AG09319 (cell line): ENCODE measurements at places on chromosomes 1 and 21.

- DNase-seq: no peak
These were observed 35.6 kb upstream of the ID3 start for GRCh38 chr1:23594927-23595353.

DNA sequence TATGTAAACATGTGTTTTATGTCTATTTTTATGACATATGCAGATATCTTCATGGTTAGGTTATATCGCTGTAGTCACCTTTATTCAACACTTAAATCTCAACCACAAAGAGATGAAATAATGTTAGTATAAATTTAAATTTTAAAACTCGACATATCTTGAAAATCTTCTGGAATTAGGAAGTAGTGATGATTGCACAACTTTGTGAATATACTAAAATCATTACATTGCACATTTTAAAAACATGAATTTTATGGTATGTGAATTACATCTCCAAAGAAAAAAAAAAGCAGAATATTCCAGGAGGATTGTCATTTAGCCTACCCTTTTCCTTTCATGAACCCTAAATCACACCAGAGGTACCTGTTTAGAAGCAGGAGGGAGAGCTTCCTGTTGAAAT lies 39.4 kb upstream of the CACYBP start:
- no peak for DNase-seq

- no peak for DNase-seq
These were observed 26.9 kb upstream of the BACE2 start for GRCh38 chr21:41141031-41141457.

DNA sequence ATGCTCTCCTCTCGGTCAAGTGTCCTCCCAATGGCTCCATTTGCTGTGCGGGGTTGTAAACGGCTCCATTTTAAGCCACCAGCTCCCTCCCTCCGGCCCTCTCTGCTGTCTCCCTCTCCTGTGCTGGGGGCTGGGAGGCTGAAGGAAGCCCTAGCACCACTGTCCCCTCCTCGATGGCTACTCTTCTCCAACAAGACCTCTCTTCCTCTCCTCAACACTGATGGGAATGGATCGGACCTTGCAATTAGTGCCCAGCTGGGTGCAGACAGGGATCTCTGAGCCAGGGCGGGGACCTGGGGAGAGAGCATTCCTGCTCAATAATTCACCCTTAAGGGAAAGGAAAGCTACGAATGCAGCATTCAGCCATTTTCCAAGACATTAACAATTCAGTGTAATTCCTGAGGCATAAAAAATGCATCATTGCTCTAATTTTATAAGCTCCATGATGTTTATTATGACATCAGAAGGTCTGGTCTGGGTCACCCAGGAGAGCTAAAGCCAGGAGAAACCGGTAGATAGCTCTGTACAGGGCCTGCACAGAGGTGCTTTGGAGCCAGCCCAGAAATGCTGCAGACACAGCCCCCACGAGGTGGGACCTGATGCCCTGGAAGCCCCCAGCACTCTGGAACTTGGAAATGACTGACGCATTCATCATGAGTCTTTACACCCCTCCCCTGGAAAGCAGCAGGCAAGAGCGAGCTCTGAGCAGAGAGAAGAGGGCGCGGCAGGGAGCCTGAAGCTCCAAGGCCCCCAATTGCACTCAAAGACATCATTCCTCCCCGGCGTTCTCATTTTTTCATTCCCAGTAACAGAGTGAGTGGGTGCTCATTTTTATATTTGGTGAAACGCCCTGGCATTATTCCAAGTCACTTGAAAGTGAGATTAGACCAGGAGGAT lies 76.2 kb upstream of the VAMP3 start:
- no peak for DNase-seq

- DNase-seq: no peak
These were observed 199.4 kb downstream of the GABPA start for GRCh38 chr21:25934130-25934529.

DNA sequence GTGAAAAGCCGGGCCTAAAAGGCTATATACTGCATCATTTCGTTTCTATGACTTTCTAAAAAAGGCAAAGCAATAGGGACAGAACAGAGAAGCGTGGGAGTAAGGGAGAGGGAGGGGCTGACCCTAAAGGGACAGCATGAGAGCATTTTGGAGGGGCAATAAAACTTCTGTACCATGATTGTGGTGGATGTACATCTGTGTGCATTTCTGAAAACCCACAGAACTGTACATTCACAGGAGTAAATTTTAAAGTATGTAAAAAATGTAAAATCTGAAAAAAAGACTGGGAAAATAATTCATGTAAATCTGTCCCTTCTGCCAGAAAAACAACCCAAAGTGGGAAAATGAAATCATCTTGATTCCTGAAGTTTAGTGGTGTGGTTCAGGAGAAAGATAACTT lies 235.4 kb downstream of the CENPF start:
- no peak for DNase-seq

- no peak for DNase-seq
These were observed 31.1 kb upstream of the SRP9 start for GRCh38 chr1:225746361-225747179.

DNA sequence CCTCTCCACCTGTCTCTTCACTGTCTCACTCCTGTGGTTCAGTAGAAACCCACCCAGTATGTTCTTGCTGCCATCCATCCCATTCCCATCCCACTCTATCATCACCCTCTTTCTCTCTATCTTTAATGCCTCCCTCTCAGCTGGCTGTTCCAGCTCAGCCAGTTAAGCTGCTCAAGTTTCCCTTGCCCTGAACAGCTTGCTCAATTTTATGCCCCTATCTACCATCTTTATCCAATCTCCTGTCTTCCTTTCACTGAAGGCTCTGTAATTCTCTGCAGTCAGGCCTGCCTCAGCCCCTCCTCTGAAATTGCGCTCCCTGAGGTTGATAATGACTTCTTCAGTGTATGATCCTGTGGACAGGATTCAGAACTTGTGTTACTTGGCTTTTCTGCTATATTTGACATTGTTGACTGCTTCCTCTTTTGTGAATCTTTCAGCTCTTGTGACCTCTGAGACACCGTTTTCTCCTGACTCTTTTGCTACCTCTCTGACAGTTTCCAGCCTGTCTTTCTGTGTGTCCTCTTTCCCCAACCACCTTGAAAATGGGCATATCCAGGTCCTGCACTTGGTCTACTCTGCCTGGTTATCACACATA lies 13.9 kb upstream of the BCAR3 start:
- DNase-seq: no peak

DNA sequence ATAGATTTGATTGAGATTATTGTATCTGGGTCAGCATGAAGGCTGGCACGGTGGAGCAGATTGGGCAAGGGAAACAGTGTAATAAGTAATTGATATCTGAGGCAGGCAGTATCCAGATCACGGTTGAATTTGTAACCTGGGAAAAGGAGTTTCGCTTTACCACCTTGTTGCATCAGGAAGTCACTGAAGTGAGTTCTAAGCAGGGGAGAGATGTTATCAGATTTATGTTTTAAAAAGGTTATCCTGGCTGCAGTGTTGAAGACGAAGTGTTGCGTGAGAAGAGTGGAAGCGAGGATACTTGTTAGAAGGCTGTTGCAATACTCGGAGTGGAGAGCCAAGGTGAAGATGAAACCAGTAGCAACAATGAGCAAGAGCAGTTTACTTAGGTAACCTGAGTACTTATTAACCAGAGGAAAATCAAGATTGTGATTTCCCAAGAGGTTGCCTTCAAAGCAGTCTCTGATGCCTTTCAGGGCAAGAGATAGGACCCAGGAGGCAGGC lies 77.8 kb downstream of the LHX9 start:
- DNase-seq: no peak
